CMK (cell line): ENCODE measurements at places on chromosomes 5 and 9.

GRCh38 chr9:133333011-133333410, 3.0 kb downstream of the SURF6 start:
- no peak for DNase-seq

GRCh38 chr9:106104887-106105286, 410.5 kb downstream of the TMEM38B start:
- DNase-seq, result no peak

GRCh38 chr5:109660301-109660700, 29.4 kb upstream of the MAN2A1 start:
- no peak for DNase-seq

DNA sequence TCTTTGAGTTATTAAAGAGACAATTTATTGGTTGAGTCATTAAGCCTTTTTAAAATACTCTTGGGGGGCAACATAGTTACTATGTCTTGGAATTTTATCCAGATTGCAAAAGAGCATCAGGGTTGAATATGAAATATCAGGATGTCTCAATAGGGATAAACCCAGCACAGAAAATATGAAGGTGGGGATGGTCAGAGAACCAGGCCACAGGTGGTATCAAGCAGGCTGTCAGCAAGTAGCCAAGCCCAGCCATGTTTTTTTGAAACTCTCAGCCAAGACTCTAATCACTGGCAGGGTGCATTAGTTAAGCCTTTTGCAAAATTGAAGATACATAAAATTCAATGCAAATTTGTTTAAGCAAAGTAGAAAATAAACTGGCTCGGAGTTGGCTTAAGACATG, 468.9 kb downstream of the DTWD2 start:
- DNase-seq, result no peak

- DNase-seq, result no peak
These were observed 1.2 kb upstream of the PCDH1 start for GRCh38 chr5:141879426-141879759.

DNA sequence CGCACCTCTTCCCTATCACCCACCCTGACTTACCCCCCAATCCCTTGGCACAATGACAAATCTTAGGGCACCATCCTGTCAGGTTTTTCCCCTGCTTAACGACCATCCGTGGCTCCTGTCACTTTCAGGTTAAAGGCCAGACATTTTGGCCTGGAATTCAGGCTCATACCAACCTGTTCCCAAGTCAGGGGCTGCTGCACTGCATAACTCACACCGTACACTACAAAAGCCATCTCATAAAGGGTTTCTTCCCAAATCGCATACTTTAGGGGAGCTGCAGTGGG, 7.5 kb upstream of the AKNA start:
- no peak for DNase-seq

- no peak for DNase-seq
These were observed 59.5 kb downstream of the ERMP1 start for GRCh38 chr9:5773324-5773999.

GRCh38 chr5:154723740-154724505, 31.3 kb upstream of the LARP1 start:
- no peak for DNase-seq

- no peak for DNase-seq
These were observed 68.2 kb downstream of the MVB12B start for GRCh38 chr9:126394802-126395201.

DNA sequence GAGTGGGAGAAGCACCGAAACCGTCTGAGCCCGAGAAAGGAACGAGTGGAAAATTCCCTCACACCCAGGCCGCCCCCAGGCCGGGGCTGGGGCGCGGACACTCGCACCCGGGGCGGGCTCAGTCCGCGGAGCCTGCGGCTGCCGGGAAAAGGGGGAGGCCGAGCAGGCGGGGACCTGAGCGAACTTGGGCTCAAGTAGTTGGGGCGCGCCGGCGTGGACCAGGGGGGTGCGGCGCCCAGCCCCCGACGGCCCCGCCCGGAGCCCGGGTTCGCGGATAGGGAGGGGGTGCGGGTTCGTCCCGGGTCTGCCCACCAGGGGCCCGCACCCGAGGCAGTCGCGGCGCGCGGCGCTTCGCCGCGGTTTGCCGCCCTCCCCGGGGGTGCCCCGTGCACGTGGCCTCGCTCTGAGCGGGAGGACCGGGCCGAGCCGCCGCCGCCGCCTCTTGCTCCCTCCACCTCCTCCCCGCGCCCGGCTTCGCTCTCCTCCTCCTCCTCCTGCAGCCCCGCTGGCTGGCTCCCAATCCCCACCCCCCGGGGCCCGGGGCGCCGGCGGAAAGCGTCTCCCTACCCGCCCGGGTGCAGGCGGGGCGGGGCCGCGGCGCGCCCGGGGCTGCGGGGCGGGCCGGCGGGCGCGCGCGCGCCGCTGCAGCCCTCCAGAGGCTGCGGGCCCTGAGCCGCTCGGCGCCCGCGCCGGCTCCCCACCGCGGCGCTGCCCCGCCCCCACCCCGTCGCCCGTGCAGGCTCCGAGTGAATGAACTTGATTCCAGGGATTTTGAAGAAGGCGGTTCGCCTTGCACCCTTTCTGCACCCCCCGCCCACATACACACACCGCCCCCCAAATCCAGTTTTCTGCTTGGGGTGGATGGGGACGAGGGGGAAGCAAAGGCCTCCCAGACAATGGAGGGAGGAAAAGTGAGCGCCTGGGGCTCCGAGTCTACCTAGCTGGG, 1.3 kb upstream of the NFIB start:
- DNase-seq, result no peak

DNA sequence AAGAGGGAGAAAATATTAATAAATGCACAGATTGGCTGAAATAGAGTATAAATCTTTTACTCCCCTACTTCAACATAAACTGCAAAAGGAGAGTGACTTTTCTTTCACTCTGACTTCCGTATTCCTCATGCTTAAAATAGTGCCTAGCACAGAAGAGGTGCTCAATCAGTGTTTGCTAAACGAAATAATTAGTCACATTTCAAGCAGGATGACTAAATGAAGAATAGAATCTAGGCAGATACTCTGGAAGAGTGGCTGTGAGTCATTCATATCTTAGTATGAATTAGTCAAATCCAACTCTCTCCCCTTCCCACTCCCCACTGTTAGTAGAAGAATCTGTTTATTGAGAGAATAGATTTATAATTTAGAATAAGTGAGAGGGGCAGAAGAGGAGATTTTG, 4.8 kb downstream of the CD274 start:
- DNase-seq, result no peak

GRCh38 chr9:98986866-98987651, 43.4 kb downstream of the COL15A1 start:
- no peak for DNase-seq

- no peak for DNase-seq
These were observed 384.8 kb upstream of the PCSK5 start for GRCh38 chr9:75505654-75506053.

DNA sequence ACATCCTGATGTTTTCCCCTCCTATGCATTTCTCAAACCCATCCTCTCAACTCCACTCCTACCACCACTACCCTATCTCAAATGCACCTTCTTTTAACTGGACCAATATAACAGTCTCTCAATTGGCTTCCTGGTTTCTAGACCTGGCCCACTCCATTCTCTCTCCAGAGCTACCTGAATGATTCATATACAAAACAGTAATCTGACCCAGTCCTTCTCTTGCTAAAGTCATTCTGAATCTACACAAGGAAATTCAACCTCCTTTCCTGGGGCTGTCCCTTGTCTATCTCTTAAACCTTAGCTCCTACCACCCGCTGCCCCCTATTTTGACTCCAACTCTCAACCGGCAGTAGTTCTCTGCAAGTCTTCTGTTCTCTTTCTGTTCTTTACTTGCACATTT, 97.2 kb downstream of the PCSK1 start:
- DNase-seq, result no peak

- no peak for DNase-seq
These were observed 754 bp downstream of the GFPT2 start for GRCh38 chr5:180352116-180353047.

- no peak for DNase-seq
These were observed 5.4 kb upstream of the GLT6D1 start for GRCh38 chr9:135644631-135645218.

DNA sequence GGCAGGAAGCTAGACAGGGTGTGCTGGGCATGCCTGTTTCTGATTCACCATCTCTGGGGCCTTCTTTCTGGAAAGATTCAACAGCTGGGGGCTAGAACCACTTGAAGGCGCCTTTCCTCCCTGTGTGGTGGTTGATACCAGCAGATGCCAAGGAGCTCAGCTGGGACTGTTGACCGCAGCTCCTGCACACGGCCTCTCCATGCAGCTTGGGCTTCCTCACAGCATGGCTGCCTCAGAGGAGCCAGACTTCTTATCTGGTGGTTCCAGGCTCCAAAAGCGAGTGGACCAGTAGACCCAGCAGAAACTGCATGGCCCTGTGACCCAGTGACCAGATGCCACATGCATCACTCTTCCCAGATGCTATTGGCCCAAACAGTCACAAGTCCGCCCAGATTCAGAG, 74.7 kb upstream of the COL5A1 start:
- no peak for DNase-seq

- DNase-seq, result no peak
These were observed 535.9 kb downstream of the DNAH5 start for GRCh38 chr5:13408616-13409015.

- no peak for DNase-seq
These were observed 398.9 kb upstream of the WWC1 start for GRCh38 chr5:167892352-167893115.

DNA sequence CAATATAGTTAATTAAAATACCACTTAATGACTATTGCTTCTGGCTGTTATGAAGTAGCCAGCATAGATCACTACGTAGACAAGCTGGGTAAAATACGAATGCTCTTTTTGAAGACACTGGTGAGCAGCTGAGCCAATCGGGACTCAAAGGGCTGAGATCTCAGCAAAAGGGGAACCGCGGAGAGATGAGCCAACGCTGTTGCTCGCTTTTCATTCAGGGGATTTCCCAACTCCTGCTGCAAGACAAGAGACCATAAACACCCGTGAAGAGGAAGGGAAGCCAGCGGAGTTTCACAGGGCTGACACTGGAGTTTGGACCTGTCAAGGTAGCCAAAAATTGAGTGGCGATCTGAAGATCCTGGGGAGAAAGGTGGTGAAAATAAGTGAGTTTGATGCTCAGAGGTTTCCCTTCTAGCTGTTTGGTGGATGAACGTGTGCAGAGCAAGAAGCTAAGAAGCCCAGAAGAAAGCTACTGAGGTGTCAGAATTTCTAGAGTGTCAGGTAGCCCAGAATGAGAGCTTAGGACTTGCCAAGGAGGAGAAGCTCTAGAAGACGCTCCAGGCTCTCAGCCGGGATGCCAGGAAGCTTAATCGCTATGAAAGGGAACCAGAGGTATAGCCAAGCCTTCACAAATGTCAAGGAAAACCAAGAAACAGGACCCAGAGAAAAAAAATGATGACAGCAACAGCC, 79.6 kb upstream of the RNU6ATAC start:
- DNase-seq, result no peak

DNA sequence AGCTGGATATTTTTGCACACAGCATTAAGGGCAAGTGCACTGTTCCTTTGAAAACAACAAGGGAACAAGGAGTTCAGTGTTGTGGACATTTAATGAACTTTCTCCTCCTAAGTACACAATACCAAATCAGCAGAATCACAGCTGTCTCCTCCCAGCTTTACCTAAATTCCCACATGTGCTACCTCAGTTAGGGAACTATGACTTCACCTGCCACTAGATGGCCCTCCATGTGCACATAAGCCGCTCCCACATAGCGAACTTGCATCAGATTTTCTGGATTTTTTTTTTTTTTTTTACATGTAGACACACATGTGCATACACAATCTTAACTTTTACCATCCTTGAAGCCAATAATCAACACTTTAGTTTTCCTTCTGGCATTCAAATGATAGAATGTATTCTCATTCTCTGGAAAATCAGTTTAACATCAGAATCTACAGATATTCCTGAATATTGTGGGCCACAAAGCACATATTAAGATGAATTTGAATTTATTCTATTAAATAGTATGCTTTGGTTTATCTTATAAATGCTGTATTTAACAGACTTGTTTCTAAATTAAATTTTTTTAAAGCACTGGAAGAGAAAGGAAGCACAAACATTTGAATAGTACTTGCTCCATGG, 123.6 kb downstream of the PALM2AKAP2 start:
- DNase-seq, result peak; percentile 15

DNA sequence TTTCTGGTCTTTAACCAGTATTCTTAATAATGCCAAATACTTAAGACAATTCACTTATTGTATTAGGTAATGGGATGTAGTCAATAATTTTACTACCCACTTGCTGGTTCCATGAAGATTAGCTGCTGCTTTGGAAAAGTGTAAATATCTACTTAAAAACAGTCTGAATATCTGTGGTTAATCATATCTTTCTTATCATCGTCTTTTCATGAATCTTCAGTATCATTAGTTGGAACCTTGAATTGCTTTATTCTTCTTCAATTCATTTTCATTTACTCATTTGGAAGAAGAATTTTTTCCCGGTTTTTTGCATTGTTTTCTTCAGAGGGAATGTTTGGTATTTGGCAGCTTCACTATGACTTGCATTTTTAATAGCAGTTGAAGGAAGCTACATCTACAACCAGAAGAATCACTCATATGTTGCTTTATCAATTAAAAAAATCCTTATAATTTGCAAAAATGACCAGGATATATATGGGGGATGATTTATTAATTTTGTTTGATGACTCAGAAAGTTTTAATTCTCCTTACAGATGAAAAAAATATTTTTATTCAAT, 1398.3 kb upstream of the CDH6 start:
- DNase-seq, result no peak

DNA sequence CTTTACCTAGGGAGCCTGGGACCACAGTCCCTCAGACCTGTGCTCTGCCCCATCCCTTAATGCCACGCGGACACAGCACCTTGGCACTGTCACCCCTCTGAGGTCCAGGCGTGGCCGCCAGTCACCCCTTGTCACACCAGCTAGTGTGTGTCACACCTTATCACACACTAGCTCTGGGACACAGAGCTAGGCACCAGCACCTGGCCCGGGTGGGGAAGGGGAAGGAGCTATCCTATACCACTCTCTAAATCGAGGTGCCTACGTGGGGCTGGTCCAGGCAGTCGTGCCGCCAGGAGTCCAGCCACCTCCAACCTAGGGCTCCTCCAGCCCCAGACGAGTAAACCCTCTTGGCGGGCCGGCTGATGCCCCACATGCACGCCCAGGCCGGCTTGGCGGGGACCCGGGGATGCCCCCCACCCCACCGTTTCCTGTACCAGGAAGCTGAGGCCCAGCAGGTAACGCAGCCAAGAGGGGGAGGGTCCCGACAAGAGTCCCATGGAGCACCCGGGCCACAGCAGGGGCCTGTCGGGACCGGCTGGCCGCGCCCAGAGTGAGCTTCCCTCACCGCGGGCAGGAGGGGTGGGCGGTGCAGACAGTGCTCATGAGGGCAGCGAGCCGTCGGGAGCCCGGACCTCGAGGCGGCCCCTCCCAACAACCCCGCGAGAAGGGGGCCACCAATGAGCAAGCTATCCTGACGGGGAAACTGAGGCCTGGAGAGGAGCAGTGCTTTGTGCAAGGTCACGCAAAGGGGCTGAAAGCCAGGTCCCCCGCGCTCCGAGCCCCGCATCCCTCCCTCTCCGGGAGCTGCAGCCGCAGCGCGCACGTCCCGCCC, 550 bp downstream of the CORO2A start:
- no peak for DNase-seq

GRCh38 chr9:127155314-127155960, 33.0 kb upstream of the ANGPTL2 start:
- no peak for DNase-seq
